ENCODE measurements at places on chromosomes 7 and 10.
A peak's percentile ranks its signal among the peaks of the same experiment; 100 is the strongest.

- no peak for DNase-seq
Measured at GRCh38 chr7:120395526-120396019, 122.6 kb downstream of the KCND2 start.

DNA sequence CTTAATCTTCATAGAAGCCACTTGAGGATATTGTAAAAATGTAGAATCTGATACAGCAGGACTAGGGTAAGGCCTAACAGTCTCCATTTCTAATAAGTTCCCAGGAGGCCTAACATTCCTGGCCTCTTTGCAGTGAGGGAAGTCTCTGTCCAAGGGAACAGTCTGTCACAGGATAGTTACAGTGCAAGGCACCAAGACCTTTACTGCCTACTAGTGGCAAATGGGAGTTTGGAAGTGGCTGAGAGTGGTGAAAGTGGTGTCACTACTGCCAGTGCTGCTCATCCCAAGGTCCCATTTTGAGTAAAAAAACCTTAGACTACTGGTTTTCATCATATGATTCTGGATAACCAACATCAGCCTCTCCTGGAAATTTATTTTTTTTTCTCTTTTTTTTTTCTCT is 619.5 kb upstream of the SEMA3D start:
- DNase-seq: no peak

DNA sequence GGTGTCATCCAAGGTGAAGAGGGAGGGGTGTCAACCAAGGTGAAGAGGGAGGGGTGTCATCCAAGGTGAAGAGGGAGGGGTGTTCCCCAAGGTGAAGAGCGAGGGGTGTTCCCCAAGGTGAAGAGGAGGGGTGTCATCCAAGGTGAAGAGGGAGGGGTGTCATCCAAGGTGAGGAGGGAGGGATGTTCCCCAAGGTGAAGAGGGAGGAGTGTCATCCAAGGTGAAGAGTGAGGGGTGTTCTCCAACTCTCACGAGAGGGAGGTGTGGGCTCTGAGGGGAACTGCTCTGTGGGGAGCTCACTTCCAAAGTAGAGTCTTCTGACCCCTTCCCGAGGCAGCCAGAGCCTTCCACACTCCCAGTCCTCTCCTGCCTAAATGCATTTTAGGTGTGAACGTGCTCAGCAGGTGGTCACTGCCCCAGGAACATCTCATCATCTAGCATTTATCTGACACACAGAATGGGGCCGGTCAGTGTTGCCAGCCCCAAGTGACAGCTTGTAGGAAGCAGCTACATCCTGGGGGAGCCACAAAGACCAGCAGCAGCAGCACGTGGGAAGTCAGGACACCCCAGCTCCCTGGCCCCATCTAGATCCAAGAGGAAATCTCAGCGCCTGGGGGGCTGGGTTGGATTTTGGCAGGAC is 323.8 kb downstream of the GLRX3 start:
- no peak for DNase-seq

DNA sequence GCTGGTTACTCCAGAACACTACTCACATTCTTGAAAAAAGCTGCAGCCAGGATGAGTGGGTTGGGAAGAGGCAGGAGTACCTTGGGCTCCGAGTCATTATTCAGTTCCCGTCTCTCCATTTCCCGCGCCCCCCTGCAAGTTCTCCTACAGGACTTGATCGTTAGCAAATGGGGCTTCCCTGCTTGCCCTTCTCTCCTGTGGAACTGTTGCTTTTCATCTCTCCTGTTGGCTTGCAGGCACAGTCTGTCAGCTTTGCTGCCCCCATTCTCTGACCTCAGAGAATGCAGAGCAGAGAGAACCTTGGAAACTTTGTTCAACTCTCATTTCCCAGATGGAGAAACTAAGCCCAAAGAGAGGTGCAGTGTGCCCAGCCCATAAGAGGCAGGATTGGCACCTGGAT is 35.6 kb upstream of the LRRC4 start:
- no peak for DNase-seq

GRCh38 chr10:110058212-110058611 is 50.4 kb downstream of the ADD3 start:
- no peak for DNase-seq

DNA sequence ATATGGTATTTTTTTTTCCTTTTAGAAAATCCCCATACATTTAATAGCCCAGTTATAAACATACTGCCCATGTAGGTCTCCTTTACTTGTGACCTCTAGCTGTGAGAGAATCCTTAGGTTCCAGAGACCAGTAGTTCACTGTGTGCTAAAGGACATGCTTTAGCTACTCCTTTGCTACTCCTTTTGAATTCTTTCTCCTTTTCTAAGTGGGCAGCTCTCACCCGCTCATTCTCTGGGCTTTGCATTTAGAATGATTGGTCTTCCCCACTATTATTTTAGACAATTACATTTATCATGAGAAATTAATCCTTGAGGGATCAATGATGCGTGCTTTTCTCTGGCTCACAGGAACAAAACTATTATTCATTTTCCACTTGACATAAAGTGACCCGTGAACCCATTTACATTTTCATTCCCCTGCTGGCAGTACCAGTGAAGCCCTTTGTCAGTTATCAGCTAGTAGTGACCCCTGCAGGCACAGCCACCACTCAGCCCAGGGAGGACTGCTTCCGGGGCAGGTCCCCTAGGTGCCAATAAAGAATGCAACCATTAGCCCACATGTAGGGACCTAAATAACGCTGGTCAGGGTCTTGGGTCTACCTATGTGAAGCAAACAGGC is 844.3 kb downstream of the CNTNAP2 start:
- DNase-seq: no peak

- DNase-seq: no peak
Measured at GRCh38 chr7:150803161-150803860, 2.7 kb downstream of the TMEM176A start.

DNA sequence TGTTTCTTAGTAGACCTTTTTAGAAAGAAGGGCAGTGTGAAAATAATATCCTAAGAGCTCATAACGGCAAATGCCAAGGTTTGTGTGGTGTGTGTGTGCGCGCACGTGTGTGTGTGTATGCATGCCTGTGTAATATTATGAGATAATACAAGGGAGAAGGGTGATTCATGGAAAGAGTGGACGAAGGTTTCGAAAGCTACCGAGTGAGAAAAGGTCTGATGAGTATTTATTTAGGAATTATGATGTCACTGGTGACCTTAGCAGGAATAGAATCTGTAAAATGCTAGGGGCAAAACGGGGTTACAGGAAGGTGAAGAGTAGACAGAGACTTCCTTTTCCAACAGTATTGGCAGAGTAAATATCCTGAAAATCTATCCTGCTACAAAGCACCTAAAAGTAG is 107.3 kb downstream of the AHR start:
- peak; percentile 57 for DNase-seq

DNA sequence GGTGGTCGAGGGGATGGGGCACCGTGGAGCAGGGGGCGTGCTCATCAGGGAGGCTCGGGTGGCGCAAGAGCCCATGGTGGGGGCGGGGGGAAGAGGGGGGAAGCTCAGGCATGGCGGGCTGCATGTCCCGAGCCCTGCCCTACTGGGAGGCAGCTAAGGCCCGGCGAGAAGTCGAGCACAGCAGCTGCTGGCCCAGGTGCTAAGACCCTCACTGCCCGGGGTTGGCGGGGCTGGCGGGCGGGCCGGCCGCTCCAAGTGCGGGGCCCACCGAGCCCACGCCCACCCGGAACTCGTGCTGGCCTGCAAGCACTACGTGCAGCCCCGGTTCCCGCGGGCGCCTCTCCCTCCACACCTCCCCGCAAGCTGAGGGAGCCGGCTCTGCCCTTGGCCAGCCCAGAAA is 55.0 kb upstream of the FAM171A1 start:
- no peak for DNase-seq

DNA sequence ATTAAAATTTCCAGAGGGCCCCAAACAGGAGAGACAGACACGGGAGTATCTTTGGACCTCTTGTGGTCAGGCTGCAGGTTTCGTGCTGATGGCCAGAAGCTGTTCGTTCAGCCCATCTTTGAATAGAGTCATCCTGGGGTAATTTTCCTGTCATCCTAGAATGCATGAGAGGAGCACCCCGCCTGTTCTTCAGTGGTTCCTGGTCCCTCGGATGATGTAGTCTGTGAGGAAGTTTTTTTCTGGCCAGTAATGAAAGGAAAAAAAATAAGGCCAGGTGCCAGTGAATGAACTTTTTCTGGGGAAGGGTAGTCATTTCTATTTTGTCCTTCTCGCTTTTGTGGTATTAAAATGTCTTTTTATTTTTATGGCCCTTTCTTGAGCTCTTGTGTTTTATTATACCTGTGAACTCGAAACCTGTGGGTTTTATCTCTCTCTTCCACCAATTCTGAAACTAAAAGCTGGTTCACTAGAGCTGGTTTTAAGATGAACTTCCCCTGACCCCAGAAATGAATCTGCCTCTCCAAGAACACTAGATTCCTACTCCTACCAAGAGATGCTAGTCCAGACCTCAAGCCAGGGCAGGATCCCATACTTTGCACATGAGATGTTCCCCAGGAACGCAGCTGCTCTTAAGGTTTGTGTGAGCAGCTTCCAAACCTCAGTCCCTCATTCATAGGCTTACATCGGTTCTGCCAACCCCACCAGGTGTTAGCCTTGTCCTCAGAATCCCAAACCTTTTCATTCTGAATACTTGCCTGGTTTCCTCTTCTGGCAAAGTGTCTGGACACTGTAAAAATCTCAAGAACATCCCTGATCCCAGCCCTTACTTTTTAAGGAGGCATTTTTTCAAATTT is 15.4 kb upstream of the MEST start:
- no peak for DNase-seq

DNA sequence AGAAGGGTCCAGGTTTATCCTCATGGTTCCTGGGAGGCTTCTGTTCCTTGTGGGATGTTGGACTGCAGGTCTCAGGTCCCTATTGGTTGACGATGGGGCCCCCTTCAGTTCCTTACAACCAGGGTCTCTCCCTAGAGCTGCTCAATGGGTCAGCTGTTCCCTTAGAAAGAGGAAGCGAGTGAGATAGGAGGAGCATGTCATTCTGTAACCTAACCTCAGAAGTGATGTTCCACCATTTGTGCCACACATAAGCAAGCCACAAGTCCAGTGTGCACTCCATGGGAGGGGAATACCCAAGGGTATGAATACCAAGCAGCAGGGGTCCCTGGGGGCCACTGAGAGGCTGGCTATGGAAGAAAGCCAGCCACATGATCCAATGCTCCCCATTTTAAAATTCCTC is 192.7 kb downstream of the GATA3 start:
- DNase-seq: no peak

DNA sequence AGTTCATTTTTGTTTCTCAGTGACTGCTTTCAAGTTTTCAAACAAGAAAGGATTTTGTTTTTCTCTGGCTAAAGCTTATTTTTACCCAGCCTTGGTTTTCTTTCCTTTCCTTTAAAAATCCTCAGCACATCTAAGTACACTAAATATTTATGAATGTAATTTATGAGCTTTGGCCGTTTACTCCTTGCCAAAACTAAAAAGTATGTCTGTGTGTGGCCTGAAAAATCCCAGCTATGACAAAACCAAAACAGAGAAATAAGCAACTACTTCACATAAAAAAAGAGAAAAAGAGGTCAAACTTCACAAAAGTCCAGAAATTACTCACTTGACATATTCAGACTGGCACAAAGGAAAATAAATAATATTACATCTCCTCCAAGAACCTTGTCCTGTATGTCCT is 365.1 kb upstream of the NFE2L3 start:
- no peak for DNase-seq

- DNase-seq: peak; percentile 45
Measured at GRCh38 chr7:47914717-47915615, 33.3 kb downstream of the PKD1L1 start.

DNA sequence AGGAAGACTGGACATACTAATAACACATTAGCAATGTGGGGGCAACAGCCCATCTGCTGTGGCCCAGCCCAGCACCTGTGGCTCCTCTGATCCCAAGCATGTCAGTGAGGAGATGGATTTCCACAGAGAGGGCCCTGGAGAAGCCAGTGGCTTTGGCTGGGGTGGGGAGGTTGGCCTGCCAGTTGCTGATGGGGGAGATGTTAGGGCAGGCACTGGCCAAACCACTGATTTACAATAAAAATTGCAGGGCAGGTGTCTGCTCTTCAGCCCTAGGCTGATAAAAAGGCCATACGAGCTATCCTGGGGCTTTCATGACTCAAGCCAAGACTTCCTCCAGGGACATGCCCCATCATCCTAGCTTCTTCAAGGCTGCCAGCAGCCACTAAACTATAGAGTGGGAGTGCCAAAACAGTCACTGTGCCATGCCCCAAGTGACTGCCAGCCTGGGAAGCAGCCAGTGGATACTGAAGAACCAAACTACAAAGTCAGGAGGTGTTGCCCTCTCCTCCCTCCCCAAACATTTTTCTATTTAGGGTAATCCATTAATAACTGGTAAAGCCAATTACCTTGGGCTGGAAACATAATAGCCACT is 37.8 kb downstream of the DPCD start:
- no peak for DNase-seq

DNA sequence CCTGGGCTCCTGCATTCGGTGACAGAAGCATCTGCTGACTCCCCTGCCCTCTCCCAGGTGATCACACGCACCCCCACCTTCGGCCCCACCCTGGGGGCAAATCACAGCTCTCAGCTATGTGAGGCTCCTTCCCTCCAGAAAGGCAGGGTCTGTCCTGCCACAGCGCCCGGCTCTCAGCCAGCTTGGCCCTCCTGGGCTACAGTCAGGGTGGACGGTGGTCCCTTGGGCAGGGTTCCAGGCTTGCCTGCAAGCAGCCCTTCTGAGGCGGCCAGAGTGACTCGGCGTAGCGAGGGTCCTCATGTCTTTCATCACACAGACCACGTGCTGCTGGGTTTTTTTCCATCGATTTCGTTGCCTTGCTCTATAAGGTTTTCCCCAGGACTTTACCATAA is 53.6 kb upstream of the EBF3 start:
- DNase-seq: no peak

- no peak for DNase-seq
Measured at GRCh38 chr10:93245779-93246178, 172.1 kb downstream of the CYP26A1 start.

DNA sequence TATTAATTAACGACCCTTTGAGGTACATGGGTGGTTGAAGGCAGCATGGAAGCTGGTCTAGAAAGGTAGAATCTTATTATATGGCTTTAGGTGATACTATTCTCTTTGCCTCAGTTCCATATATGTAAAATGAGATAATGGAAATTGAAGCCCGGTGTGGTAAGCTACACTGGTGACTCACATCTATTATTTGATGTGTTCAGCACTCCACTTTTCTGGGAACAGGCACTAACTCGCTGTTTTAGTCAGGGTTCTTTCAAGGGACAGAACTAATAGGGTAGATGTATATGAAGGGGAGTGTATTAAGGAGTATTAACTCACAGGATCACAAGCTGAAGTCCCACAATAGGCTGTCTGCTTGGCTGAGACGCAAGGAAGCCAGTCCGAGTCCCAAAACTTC is 4.4 kb upstream of the TRUB1 start:
- no peak for DNase-seq
